ENCODE measurements at places on chromosomes 2 and 18.
A peak's percentile ranks its signal among the peaks of the same experiment; 100 is the strongest.

DNA sequence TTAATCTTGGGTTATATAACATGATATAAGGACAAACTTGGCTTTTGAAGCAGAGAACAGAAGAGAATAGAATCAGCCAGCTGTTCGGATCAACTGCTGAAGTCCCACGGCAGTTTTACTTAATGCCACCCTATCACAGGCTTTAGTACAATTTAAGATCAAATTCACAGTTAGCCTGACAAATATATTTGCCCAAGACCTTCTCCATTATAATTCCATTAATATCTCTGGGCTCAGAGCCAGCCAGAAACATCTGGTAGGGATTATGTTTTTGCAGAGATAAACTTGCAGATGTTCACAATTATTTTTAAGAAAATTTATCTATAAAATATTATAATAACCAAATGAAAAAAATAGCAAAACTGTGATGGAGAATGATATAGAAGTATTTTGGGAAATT is 381.4 kb downstream of the RAD51AP2 start:
- no peak for DNase-seq

GRCh38 chr2:28613633-28614501 is 118.0 kb downstream of the PLB1 start:
- no peak for DNase-seq

DNA sequence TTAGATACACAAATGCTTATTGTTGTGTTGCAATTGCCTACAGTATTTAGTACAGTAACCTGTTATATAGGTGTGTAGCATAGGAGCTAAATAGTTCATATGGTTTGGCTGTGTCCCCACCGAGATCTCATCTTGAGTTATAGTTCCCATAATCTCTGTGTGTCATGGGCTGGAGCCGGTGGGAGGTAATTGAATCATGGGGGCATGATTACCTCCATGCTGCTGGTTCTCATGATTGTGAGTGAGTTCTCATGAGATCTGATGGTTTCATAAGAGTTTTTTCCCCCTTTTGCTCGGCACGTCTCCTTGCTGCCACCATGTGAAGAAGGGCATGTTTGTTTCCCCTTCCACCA is 190.5 kb upstream of the SESTD1 start:
- DNase-seq, result no peak

DNA sequence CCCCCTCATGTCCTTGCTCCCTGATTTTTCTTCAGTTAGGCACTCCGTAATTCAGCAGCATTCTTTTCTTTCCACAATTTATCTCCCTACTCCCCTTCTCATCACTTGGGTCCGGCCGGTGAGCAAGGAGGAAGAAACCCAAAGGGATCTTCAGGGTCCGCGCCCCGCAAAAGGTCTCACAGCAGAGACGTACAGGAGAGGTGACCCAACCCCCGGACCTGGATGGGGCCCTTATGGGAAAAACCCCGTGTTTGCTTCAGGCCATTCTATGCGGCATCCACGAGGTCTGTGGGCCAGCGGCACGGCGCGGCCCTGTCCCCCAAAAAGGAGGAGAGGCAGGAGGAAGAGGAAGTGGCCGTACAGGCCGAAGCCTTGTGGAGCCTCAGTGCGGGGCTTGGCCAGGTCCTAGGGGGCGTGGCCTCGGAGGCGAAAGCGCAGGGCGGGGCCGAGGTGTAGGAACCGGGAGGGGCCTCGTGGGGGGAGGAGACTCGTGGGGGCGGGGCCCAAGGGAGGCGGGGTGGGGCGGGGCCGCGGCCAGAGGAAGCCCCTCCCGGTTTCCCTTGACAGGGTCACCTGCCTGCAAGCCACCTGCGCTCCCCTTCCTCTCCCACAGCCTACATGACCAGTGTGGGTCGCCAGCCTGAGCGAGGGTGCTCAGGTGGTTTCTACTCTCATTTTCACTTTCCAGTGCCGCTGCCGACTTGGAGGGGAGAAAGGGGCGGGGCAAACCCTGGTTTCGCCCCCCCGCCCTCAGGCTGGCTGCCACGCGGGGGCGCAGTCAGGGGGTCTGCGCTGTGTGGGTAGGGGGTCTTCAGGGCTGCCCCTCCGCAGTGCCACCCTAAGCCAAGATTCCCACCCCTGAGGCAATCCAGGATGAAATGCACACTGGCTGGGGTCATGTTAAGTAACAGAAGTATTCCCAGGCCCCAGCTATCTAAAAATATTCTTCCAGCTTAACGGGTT is 156.4 kb upstream of the XPO1 start:
- DNase-seq, result peak; percentile 70

DNA sequence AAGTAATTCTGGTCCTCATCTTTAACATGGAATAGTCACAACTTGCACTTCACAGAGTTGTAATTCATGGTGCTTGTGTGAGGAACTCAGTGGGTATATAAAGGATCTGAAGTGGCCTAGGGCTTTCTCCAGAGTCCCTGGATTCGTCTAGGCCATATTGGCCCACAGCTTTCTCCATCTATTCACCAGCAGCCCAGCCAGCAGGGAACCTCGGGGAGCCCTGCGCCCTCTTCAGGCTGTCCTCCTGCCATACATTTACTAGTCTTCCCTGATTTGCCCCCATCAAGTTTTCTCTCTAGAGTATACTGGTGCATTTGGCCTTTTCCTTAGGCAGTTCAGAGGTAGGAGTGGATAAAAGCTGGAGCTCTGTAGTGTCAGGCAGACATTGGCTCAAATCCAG is 278.3 kb downstream of the MYCN start:
- peak; percentile 80 for DNase-seq

DNA sequence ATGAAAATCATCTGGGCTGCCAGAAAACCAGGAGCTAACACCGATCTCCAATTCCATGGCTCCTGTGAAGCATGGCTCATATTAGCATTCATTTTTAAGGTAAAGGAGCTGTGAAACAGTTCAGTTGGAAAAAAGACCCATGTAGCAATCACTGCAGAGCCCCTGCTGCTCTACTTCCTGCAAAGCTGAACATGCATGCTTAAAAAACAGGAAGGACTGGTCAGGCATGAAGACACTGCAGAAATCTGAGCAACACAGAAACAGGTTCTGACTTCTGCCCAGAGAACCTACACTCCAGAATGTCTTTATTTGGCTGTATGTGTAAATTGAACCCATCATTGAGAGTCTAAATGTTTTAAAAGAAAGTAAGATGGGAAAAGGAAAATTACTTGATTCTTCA is 950.6 kb downstream of the DCDC2C start:
- DNase-seq, result no peak

- DNase-seq, result no peak
These were observed 335.5 kb upstream of the SPRED2 start for GRCh38 chr2:65767946-65768345.

DNA sequence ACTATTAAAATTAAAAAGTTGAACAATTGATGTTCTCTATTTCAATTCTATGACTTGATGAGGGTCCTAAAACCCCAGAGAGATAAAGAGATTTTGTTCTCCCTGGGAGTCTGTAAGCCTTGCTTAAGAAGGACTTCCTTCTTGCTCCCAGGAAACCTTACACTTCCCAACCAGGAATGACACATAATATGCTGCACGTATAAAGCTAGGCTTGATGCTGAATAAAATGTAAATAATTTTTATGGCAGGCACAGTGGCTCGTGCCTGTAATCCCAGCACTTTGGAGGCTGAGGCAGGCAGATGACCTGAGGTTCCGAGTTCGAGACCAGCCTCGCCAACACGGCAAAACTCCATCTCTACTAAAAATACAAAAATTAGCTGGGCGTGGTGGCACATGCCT is 27.8 kb downstream of the SPIRE1 start:
- no peak for DNase-seq

DNA sequence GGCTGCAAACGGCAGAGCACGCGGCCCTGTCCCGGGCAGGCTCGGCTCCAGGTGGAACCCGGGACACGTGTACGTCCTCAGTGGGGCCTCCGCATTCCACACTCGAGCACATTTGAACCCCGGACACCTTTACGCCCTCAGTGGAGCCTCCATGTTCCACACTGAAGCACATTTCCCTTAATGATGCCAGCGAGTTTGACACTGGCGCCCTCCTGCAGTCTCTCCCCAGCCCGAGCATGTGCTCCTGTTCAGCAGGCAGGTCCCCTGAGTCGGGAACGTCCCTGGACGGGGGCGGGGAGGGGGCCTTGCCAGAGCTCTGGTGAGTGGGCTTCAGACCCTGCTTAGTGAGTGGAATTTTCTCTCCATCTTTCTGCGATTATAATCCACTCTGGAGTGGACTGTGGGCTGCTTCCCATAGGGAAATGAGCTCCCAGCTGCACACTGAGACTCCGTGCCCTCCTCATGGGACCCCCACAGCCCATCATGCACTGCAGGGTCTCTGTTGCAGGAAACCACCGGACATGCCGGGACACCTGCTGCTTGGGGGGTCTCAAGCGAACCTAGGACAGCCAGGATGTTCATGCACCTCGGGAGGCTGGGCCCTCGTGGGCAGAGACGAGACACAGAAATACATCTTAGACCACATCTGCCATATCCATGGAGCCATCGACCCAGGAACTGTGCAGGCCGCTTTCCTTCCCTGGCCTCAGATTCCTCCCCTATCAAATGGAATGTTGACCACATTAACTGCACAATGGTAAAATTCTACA is 70.3 kb upstream of the SNTG2 start:
- no peak for DNase-seq

DNA sequence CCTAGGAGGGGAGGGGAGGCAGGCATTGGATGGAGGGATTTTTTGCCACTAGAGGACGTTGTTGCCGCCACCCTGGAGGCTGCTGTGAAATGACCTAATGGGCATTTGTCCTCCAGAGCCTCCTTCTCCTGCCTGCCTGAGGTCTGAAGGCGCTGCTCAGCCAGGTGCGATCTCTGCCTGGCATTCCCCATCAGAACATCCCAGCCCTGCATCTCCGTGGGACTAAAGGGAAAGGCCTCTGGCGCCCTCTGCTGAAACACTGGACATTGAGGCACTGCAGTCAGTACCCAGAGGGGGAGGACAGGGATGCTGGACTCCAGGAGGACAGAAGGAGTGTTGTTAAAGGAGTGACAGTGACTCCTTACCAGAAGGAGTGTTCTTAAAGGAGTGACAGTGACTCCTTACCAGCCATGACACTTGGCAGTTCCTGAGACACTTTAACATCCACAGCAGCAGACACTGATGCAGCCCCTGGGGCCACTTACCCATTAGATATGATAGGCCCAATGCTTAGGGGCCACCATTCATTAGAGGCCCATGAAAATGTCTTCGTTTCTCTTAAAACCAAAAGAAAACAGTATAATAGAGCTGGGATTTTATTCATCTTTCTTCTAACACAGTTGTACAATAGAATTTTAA is 17.0 kb downstream of the THNSL2 start:
- DNase-seq, result peak; percentile 93

GRCh38 chr2:102895376-102895775 is 133.5 kb downstream of the TMEM182 start:
- DNase-seq, result no peak

DNA sequence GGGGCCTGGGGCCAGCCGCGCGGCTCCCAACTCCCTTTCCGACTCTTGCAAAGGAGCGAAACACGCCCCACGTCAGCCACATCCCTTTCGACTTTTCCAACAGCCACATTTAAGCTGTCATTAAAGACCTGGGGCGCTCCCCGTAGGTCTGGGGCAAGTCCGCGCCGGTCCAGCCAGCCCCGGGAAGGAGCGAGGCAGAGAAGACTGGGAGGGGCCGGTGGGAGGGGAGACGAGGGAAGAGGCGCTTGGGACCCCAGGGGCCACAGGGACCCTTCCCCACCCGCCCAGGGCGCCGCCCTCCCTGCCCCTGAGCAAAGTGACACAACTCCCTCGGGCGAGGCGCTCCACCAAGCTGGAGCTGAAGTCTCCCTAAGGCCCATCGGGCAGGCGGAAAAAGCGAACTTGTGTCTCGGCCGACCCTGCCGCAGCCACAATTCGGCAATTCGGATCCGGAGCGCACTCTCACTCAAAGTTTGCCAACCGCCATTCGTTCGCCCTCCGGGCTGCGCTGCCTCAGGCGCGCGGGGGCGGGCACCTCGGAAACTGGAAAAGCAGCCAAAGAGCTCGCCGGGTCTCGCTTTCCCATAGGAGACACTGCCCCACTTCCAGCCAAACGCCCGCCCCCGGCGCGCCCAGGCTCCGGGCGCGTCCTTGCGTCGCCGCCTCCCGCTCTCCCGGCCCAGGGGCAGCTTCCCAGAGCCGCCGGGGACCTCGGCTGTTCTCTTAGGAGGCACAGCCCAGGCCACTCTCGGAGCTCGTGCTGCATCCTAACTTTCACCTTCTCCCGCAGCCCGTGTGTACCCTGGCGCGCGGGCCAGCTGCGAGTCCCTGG is 1.1 kb upstream of the KCTD1 start:
- peak; percentile 40 for DNase-seq

DNA sequence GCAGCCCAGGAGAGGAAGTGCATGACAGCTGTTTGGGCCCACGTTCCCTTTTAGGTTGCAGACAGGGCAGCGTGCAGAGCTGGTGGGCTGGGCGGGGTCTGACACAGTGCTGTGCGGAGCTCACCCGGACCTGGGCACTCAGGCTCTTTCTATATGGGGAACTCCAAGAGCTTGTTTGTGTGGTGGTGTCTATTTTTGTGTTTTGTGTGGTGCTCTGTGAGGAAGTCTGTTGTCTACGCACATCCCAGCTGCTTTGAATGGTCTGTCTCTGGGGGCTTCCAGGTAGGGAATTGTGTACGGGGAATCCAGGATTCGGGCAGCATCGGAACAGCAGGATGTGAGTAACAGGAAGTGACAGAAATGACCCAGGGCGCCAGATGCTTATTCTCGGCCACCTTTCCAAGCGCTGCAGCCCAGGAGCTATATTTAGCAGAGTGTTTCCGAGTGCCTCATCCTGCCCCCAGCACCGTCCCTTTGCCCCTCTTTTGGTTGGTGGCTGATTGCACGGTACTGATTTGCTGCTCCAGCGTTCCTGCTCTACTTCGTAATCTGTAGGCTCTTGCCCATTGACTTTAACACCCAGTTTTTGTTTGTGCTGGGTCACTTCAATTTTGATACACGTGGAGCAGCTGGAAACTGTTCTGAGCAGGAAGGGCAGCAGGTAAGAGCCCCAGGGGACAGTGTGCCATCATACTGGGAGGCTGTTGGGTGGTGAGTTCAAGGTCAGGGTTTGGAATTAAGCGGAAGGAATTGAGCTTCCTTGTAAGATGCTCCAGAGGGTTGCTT is 64.7 kb downstream of the DGKD start:
- DNase-seq, result no peak

Data from HuH-7 (cell line).